Anterior cingulate cortex (tissue), 58 donors: ENCODE measurements at places on chromosomes 4 and X.

GRCh38 chr4:94976371-94977011, 218.7 kb downstream of the BMPR1B start:
- DNase-seq, result no peak

GRCh38 chrX:151239751-151240150, 63.4 kb downstream of the GPR50 start:
- no peak for DNase-seq

DNA sequence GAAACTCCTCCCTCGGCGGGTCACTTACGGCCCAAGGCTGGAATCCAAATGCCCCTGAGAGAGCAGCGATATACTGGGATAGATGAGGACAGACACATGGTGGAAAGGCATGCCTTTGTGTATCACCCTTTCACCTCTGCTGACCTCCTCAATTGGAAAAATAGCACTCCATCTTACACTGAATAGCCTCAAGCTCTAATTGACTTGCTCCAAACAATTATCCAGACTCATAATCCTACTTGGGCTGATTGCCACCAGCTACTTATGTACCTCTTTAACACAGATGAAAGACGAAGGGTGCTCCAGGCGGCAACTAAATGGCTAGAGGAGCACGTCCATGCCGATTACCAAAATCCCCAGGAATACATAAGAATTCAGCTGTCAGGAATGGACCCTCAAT, 1142.2 kb downstream of the ARAP2 start:
- DNase-seq, result no peak

DNA sequence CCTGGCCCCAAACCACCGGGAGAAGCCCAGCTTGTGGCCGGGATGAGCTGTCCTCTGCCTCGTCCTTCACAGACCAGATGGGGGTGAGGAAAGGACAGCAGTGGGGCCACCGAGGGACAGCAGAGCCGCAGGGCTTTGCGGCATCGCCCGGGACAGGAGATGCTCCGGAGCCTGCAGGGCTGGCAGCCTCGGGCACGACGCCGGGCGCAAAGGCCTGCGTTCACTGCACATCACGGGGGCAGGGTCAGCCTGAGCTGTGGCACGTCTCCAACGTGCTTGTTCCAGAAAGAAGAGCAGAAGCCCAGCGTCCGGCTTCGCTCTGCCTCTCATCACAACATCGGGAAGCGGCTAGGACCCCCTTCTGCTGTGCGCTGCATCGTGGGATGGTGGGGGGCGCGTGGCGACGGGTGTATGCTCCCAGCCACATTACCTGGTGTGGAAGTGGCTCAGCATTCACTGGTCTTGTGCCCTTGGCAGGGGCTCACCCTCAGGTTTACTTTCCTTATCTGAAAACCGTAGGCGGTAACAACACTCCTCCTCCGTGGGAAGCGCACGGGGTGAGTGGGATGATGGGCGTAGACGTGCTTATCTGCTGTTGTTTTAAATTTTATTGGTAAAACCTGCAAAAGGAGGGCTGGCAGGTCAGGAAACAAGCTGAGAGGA, 7.4 kb downstream of the TADA2B start:
- DNase-seq, result no peak

- no peak for DNase-seq
Measured at GRCh38 chrX:72666451-72666850, 47.7 kb downstream of the PHKA1 start.

DNA sequence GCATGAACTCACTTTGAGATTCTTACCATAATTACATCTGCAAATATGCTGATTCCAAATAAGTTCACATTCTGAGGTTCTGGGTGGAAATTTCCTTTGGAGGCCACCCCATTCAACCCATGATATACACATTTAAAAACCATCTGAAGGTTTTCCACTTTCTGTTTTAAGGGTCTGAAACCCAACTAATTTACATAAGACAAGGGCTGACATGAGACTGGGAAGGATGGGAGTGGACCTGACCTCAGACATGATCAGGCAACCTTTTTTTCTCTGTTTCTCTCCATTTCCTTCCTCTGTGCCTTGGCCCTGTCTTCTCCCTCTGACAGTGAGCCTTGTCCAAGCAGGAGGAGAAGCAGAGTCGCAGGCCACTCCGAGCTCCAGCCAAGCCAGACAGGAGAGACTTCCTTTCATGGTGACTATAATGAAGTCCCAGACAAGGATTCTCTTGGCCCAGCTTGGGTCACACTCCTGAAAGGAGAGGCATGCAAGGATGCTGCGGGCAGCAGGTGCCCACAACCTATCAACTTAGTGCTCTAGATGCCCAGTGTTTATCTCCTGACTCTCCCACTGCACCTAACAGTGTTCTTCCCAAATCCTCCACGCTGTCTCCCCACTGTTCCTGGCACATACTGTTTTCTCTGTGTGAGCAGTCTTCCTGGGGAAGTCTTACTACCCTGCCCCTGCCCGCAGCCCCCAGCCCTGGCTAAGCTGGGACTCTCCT, 39.9 kb downstream of the MSX1 start:
- no peak for DNase-seq

DNA sequence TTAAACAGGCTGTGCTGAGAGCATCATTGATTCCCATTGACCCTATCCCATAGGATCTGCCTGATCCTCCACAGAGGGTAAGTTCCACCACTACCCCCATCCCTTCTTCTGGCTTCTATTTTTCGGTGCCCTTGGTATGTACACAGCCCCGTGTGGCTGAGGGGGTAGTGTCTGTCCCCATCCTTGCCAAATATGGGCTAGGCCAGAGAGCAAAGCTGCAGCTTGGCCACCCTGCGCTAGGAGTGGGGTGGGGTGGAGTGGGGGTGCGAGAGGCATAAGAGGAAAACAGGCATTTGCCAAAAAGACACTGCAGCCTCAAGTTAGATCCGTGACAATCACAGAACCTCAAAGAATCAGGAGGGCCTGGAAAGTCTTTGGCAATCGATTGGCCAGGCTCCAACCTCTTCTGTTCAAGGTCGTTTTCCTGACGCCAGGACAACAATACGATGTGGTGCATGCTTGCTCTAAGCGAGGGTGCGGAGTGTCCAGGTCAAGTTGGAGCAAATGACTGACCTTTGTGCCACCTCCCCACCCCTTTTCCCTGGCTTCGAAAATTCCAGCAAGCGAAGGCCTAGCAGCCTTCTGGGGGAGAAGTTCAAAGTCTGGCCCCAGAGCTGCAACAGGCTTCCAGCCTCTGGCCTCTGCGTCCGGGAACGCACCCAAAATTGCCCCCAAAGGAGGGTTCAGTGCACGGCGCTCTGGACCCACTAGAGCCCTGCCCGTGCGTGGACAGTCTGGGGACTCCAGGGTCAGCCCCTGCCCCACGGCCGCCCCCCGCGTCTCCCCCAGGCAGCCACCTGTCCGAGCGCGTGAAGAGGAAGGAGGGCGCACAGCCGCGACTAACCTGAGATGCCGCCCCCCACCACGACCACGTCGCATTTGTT, 598 bp downstream of the MAOB start:
- no peak for DNase-seq
